ENCODE measurements at places on chromosomes 2 and 18. TPM values are rescaled to one million over a fixed set of nuclear protein-coding genes. Genes with fewer than 3 reads are reported as not detected.
A peak's percentile ranks its signal among the peaks of the same experiment; 100 is the strongest.

DNA sequence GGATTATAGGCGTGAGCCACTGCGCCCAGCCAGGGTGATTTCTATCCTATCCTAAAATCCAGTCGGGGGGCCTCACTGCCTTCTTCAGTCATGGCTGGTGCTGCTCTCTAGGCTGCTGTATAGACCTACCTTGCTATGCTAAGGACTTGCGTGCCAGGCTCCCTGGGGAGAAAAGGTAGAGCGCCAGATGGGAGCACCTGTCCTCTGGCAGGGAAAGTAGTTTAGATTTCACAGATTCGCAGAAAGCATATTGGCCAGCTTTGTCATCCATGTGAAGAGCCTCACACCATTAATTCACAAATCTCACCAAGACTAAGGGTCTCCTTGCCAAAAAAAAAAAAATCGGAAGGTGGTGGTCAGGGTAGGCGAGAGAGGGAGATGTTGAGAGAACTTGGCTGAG lies 217.6 kb downstream of the ATAD2B start:
- no peak for DNase-seq

- DNase-seq, result peak; percentile 66
Observed at GRCh38 chr18:48002933-48003365, 72.5 kb upstream of the SMAD2 start.

GRCh38 chr18:8301427-8302172 lies 307.6 kb upstream of the RAB12 start:
- no peak for DNase-seq

- DNase-seq, result no peak
Observed at GRCh38 chr18:21230436-21230835, 11.6 kb upstream of the GREB1L start.

GRCh38 chr2:172109256-172109987 lies 6.7 kb upstream of the DLX2 start:
- no peak for DNase-seq

- no peak for DNase-seq
Observed at GRCh38 chr2:45881970-45882581, 230.6 kb downstream of the PRKCE start.

- no peak for DNase-seq
Observed at GRCh38 chr2:9954136-9954535, 2.6 kb downstream of the GRHL1 start.

- no peak for DNase-seq
Observed at GRCh38 chr2:4369826-4370419, 666.5 kb downstream of the DCDC2C start.

GRCh38 chr2:80292474-80292873 lies 12.1 kb downstream of the LRRTM1 start:
- DNase-seq, result no peak

GRCh38 chr2:182715121-182715891 lies 751 bp upstream of the DNAJC10 start:
- no peak for DNase-seq

GRCh38 chr2:206276169-206276942 lies 1.9 kb downstream of the ZDBF2 start:
- DNase-seq, result no peak

GRCh38 chr2:1978706-1979105 lies 234.4 kb upstream of the PXDN start:
- DNase-seq, result no peak

DNA sequence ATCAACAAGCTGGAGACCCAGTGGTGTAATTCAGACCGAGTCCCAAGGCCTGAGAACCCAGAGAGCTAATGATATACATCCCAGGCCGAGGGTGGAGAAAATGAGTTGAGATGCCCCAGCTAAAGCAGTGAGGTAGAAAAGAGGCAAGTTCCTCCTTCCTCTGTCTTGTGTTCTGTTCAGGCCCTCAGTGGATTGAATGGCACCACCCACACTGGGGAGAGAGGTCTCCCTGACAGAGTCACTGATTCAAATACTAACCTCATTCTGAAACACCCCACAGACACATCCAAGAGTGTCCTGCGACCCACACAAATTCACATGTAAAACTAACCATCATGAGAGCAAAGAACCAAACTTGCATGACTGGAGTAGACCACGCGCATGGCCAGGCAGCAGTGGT lies 215.3 kb downstream of the ANAPC1 start:
- no peak for DNase-seq

- DNase-seq, result no peak
Observed at GRCh38 chr2:196217116-196217515, 45.7 kb upstream of the STK17B start.

DNA sequence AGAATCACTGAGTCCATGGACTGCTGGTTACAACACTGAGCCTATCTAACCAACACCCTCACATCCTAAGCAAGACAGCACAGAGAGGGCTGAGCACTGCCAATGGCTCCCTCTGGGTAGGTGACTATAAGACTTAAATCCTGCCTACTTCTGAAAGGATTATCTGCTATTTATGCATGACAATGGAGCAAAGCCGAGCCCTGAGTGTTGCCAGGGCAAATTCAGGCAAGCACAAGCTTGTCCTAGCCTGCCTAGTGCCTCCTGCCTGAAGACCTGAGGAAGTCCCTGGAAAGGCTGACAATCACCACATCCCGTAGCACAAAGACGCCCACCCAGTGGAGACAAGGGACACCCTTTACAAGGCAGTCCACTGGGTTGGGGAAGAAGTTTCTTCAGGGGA lies 129.7 kb downstream of the OSR1 start:
- DNase-seq, result no peak

- no peak for DNase-seq
Observed at GRCh38 chr2:63594660-63595059, 5.9 kb downstream of the MDH1 start.

- DNase-seq, result no peak
Observed at GRCh38 chr2:172228177-172228808, 125.6 kb upstream of the DLX2 start.

- no peak for DNase-seq
Observed at GRCh38 chr2:235149240-235149659, 197.4 kb downstream of the SH3BP4 start.

GRCh38 chr2:35447215-35447614 lies 908.4 kb upstream of the CRIM1 start:
- no peak for DNase-seq

DNA sequence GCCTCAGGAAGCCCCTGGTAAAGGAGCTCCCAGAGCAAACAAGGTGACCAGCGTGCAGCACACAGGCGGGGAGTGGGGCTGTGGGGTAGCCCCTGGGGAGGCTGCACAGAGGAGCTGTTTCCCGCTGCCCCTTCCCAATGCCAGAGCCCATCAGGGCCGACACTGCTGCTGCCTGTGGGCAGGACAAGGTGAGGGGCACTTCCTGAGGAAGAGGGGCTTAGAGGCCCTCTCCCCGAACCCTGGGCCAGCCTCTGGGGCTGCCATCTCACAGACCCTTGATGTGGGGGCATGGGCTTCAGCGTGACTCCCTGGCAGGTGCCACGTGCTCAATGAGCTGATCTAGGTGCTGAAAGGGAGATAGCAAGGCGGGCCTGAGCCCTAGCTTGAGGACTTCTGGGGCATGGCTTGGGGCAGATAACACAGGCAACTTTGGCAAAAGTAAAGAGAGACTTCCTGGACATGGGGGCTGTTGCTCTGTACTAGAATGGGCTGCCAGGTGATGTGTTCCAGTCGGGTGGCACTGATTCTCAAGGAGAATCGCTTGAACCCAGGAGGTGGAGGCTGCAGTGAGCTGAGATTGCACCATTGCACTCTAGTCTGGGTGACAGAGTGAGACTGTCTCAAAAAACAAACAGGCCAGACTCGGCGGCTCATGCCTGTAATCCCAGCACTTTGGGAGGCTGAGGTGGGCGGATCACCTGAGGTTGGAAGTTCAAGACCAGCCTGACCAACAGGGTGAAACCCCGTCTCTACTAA lies 9.9 kb upstream of the KLF11 start:
- no peak for DNase-seq

The NOSTRIN gene
- 0.07 TPM for total RNA-seq

The EHBP1 gene
- total RNA-seq, result 22.2 TPM

The FAM98A gene
- total RNA-seq, result 36.9 TPM

The PREB gene
- 40.7 TPM for total RNA-seq

The APOB gene
- 0.40 TPM for total RNA-seq

The ORMDL1 gene
- total RNA-seq, result 39.7 TPM

The MYO5B gene
- total RNA-seq, result 0.14 TPM

The CRYGC gene
- total RNA-seq, result not detected

The KIF5C gene
- total RNA-seq, result under 0.01 TPM
